Natural killer cell treated with Interleukin-12 subunit alpha and Interleukin-12 subunit beta and Interleukin-15 and Interleukin-18, amount 100 ng/mL, for 72 hours (primary cell): ENCODE measurements at places on chromosomes 12 and 14. TPM values are rescaled to one million over a fixed set of nuclear protein-coding genes. Genes with fewer than 3 reads are reported as not detected.

The ACVRL1 gene
- total RNA-seq = not detected

The CLEC4E gene
- total RNA-seq = not detected

- peaks cover 25% of the 10 kb centered on the region for H3K36me3 ChIP-seq
- no peaks in the 10 kb centered on the region for H3K27me3 ChIP-seq
- no peak overlapping the region for H3K4me3 ChIP-seq
- DNase-seq = no peak
- H3K27ac ChIP-seq = no peak overlapping the region
Observed at GRCh38 chr12:131755305-131756113, 44.6 kb downstream of the SFSWAP start.

DNA sequence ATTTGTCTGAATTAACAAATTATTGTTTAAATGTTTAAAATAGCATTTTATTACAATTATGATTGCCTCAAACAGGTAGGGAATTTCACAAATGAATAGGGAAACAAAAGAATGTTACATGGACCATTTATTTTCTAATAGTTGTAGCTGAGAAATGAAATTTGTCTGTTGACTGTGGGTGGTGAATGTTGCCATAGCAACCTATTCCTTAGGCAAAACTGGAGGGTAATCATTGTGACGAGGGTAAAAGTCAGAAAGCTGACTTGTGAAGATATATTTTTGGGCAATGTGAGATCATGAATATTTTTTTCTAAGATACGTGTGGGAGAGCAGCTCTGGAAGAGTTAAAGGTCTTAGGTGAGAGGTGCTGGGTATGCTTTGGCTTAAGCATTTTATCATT, 24.2 kb upstream of the CLEC14A start:
- H3K4me1 ChIP-seq = no peaks in the 10 kb centered on the region
- no peak overlapping the region for H3K4me3 ChIP-seq
- peaks cover 15% of the 10 kb centered on the region for H3K27me3 ChIP-seq
- DNase-seq = no peak
- H3K36me3 ChIP-seq = no peaks in the 10 kb centered on the region
- H3K27ac ChIP-seq = no peak overlapping the region

DNA sequence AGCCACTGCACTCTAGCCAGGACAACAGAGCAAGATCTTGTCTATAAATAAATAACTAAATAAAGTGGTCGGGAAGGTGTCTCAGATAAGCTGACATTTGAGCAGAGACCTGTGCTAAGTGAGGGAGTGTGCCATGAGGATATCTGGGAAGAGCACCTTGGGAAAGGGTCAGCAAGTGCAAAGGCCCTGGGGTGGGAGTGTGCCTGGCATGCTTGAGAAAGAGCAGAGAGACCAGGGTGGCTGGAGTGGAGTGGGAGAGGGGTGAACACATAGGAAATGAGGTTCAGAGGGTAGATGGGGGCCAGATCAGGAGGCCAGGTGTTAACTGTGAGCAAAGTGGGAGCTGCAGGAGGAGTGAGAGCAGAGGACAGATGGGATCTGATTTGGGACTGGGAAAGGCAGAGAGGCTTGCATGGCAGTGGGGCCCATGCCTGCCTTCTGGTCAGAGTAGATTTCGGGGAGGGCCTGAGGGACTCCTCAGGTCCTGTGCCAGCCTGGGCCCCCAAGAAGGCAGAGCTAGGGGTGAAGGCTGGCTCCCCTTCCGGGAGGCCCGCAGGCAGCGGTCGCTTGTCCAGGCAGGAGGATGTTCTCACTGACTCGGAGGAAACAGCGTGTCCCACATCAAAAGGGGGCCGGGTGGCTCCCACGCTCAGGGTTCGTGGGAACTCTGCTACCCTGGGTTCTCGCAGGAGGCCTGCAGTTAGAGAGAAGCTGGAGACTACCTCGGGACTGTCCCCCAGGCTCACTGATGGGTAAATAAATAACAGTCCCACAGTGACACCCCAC, 32.6 kb downstream of the DTX1 start:
- peaks cover 34% of the 10 kb centered on the region for H3K4me1 ChIP-seq
- no peak for DNase-seq
- H3K4me3 ChIP-seq = peak overlapping the region; percentile 57
- H3K27ac ChIP-seq = peak overlapping the region; percentile 73
- H3K36me3 ChIP-seq = no peaks in the 10 kb centered on the region
- H3K27me3 ChIP-seq = no peaks in the 10 kb centered on the region

GRCh38 chr12:124780752-124781685, 82.6 kb downstream of the SCARB1 start:
- peaks cover 5% of the 10 kb centered on the region for H3K4me1 ChIP-seq
- no peak overlapping the region for H3K4me3 ChIP-seq
- H3K27me3 ChIP-seq = no peaks in the 10 kb centered on the region
- H3K36me3 ChIP-seq = no peaks in the 10 kb centered on the region
- peak; percentile 56 for DNase-seq

- no peak overlapping the region for H3K27ac ChIP-seq
- DNase-seq = no peak
- H3K36me3 ChIP-seq = no peaks in the 10 kb centered on the region
- H3K27me3 ChIP-seq = no peaks in the 10 kb centered on the region
- no peaks in the 10 kb centered on the region for H3K4me1 ChIP-seq
- no peak overlapping the region for H3K4me3 ChIP-seq
Observed at GRCh38 chr12:20628226-20628787, 66.8 kb upstream of the SLCO1C1 start.

GRCh38 chr14:70700955-70701585, 59.4 kb downstream of the TTC9 start:
- no peak for DNase-seq
- no peak overlapping the region for H3K4me3 ChIP-seq
- no peaks in the 10 kb centered on the region for H3K36me3 ChIP-seq
- no peak overlapping the region for H3K27ac ChIP-seq

The ACVR1B gene
- 17.5 TPM for total RNA-seq

The SRGAP1 gene
- 0.19 TPM for total RNA-seq

- no peak overlapping the region for H3K4me3 ChIP-seq
- no peaks in the 10 kb centered on the region for H3K27me3 ChIP-seq
- DNase-seq = peak; percentile 22
- H3K4me1 ChIP-seq = no peaks in the 10 kb centered on the region
- no peaks in the 10 kb centered on the region for H3K36me3 ChIP-seq
Observed at GRCh38 chr12:108345716-108346633, 6.9 kb upstream of the CMKLR1 start.

- H3K27me3 ChIP-seq = no peaks in the 10 kb centered on the region
- no peak for DNase-seq
- H3K27ac ChIP-seq = no peak overlapping the region
- no peaks in the 10 kb centered on the region for H3K36me3 ChIP-seq
- no peaks in the 10 kb centered on the region for H3K4me1 ChIP-seq
Observed at GRCh38 chr12:99824900-99825542, 159.7 kb downstream of the ANKS1B start.

GRCh38 chr12:109518820-109519665, 41.6 kb downstream of the UBE3B start:
- H3K27ac ChIP-seq = peak overlapping the region; percentile 33
- no peak overlapping the region for H3K4me3 ChIP-seq
- H3K4me1 ChIP-seq = peaks cover 4% of the 10 kb centered on the region
- DNase-seq = no peak
- peaks cover 8% of the 10 kb centered on the region for H3K36me3 ChIP-seq

DNA sequence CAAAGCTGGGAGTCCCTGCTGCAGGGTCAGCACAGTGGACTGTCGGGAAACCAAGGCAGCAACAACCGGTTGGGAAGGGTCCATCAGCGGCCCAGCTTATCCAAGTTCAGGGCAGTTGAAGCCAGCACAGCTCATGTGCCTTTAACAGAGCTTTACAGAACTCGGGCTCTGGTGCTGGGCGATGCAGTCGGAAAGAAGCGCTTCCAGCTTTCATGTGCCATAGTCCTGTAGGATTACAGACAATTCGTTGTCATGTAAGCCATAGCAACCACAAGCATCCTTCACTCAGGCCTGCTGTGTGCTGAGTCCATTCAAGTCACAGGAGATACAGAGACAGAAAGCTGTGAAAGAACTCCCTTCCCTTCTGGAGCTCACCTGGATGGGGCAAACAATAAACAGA, 3.5 kb upstream of the FAM181A start:
- no peak overlapping the region for H3K27ac ChIP-seq
- H3K36me3 ChIP-seq = peaks cover 6% of the 10 kb centered on the region
- peaks cover 12% of the 10 kb centered on the region for H3K27me3 ChIP-seq
- H3K4me3 ChIP-seq = no peak overlapping the region

DNA sequence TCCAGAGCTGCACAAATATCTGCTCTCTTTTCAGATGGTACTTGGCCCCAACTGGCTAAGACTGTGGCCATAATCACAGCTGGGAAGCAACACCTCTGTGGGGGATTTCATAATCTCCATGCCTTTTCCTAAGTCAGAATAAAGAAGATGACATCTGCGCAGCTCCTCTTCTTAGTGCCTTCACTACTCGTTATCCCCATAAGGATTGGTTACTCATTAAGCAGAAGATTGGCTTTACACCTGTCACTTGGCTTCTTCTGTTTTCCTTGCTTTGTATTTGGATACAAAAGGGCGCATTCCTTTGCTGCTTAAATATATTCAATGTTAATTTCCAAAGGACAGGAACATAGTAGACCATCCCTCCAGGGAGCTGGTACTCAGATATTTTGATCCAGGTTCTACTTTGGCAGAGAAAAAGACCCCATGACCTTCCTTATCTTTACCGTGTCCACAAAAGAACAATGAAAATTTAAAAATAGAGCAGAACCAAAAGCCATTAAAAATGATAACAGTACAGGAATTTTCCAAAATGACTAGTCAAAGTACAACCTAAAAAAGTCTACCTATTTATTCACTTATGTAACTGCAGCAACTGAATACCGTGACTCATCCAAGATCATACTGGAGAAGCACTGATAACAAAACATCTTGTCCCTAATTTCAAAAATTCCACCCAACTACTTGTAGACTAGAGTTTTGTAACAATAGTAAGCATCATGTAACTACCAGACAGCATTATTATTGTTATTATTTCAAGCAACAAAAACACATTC, 352.3 kb upstream of the TMPO start:
- peaks cover under 1% of the 10 kb centered on the region for H3K27me3 ChIP-seq
- no peaks in the 10 kb centered on the region for H3K4me1 ChIP-seq

DNA sequence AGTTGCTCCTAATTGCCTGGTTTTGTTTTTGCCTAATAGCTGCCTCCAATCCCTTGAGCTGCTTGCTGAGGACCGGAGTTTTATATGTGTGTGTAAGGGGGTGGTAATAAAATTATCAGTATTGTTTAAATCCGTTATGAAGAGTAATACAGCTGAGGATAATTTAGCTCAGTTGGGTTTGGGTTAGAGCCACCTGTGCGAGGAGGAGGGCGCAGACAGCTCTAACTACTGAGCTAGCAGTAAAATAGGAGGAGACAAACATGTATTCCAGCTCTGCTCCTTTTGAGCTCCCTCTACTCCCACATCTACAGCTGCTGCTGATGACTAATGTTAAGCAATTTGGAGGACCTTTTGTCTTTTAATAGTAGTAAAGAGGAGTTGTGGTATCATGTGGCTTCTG, 61.5 kb downstream of the SPATS2 start:
- H3K4me1 ChIP-seq = no peaks in the 10 kb centered on the region
- H3K27me3 ChIP-seq = no peaks in the 10 kb centered on the region
- DNase-seq = no peak
- H3K27ac ChIP-seq = no peak overlapping the region
- no peaks in the 10 kb centered on the region for H3K36me3 ChIP-seq

- no peak overlapping the region for H3K27ac ChIP-seq
- DNase-seq = no peak
- no peaks in the 10 kb centered on the region for H3K4me1 ChIP-seq
- no peak overlapping the region for H3K4me3 ChIP-seq
- H3K36me3 ChIP-seq = no peaks in the 10 kb centered on the region
Observed at GRCh38 chr12:20450591-20451180, 82.3 kb downstream of the PDE3A start.

- no peak for DNase-seq
- H3K36me3 ChIP-seq = no peaks in the 10 kb centered on the region
- peaks cover 61% of the 10 kb centered on the region for H3K4me1 ChIP-seq
- no peak overlapping the region for H3K4me3 ChIP-seq
- peaks cover 82% of the 10 kb centered on the region for H3K27me3 ChIP-seq
Observed at GRCh38 chr12:57219205-57219992, 2.8 kb downstream of the NXPH4 start.

- no peak overlapping the region for H3K4me3 ChIP-seq
- peaks cover 54% of the 10 kb centered on the region for H3K27me3 ChIP-seq
- no peak for DNase-seq
- no peaks in the 10 kb centered on the region for H3K4me1 ChIP-seq
- peaks cover 12% of the 10 kb centered on the region for H3K36me3 ChIP-seq
- no peak overlapping the region for H3K27ac ChIP-seq
Observed at GRCh38 chr14:60204104-60204842, 39.1 kb upstream of the DHRS7 start.

GRCh38 chr12:107929436-107929835, 154.9 kb downstream of the ASCL4 start:
- H3K36me3 ChIP-seq = no peaks in the 10 kb centered on the region
- H3K27me3 ChIP-seq = peaks cover 10% of the 10 kb centered on the region
- H3K4me3 ChIP-seq = no peak overlapping the region
- DNase-seq = no peak
- no peak overlapping the region for H3K27ac ChIP-seq

The PIP4P1 gene
- 34.5 TPM for total RNA-seq

The GPR135 gene
- total RNA-seq = 0.83 TPM

DNA sequence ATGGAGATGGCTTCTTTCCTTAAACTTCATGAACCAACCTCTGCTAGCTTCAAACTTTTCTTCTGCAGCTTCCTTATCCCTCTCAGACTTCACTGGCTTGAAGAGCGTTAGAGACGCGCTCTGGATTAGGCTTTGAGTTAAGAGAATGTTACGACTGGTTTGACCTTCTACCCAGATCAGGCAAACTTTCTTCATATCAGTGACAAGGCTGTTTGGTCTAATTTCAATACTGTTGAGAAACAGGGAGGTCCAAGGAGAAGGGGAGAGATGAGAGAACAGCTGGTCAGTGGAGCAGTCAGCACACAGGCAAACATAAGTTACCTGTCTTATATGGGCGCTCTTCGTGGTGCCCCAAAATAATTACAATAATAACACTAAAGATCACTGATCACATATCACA, 14.9 kb downstream of the SCAF11 start:
- peaks cover 82% of the 10 kb centered on the region for H3K4me1 ChIP-seq
- DNase-seq = no peak
- H3K27ac ChIP-seq = no peak overlapping the region
- H3K27me3 ChIP-seq = no peaks in the 10 kb centered on the region

- H3K4me3 ChIP-seq = no peak overlapping the region
- no peak for DNase-seq
- H3K36me3 ChIP-seq = no peaks in the 10 kb centered on the region
- H3K27ac ChIP-seq = no peak overlapping the region
- no peaks in the 10 kb centered on the region for H3K27me3 ChIP-seq
Observed at GRCh38 chr14:105468621-105469241, 5.9 kb upstream of the CRIP2 start.

- H3K36me3 ChIP-seq = no peaks in the 10 kb centered on the region
- H3K4me3 ChIP-seq = no peak overlapping the region
- peaks cover 4% of the 10 kb centered on the region for H3K27me3 ChIP-seq
- no peak overlapping the region for H3K27ac ChIP-seq
- DNase-seq = no peak
Observed at GRCh38 chr12:2372178-2372577, 319.4 kb downstream of the CACNA1C start.
